Upper lobe of left lung (tissue), 6 donors: ENCODE measurements at places on chromosomes 1 and 21. TPM values are rescaled to one million over a fixed set of nuclear protein-coding genes. Genes with fewer than 3 reads are reported as not detected.
A peak's percentile ranks its signal among the peaks of the same experiment; 100 is the strongest.

The C1QTNF12 gene
- total RNA-seq: 6.3 TPM

The MATN1 gene
- not detected for total RNA-seq

The AMY1C gene
- 14.7 TPM for total RNA-seq

GRCh38 chr1:99731384-99731783 is 35.1 kb downstream of the FRRS1 start:
- DNase-seq: no peak

GRCh38 chr1:6511056-6511455 is 19.6 kb upstream of the PLEKHG5 start:
- DNase-seq: no peak

DNA sequence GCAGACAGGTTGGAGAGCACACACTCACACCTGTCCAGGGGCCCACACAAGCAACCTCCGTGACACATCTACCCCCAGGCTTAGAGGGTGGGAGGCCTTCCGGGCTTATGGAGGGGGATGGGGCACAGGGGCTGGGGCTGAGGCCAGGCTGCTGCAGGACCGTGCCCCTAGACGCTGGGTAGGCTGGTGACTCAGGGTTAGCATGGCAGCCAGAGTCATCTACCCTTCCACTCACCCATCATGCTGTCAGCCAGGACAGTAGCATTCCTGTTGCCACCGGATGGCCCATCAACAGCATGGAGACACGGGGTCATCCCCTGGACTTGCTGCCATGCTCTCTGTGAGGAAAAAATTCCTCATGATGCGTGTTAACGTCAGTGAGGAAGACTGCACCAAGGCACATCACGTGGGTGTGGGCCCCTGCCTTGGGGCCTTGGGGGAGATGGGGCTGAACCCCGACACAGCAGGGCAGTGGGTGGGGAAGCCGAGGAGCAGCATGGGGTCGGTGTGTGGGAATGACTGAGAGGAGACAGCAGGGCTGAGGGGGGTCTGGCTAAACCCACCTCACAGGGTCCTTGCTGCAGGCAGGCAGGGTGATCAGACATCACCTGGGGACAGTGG is 52.8 kb downstream of the WNT9A start:
- DNase-seq: peak; percentile 13

DNA sequence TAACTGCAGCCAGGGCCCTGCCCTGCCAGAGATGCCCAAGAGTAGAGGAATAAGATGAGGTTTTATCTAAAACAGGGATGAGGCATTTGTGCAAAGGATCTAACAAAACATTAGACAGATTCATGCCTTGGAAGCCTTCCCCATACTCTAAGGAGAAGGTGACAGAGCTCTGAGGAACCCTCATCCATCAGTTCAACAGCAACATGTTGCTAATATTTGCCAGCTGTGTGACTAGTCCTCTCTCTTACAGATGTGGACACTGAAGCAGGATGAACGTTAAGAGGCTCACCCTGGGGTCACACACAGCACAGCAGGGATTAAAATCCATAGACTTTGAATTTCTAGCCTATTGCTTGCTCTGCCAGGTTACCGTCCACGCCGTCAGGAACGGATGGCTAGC is 99.0 kb downstream of the ZBTB18 start:
- DNase-seq: no peak
